Kidney epithelial cell (primary cell): ENCODE measurements at places on chromosomes 16 and 17. TPM values are rescaled to one million over a fixed set of nuclear protein-coding genes. Genes with fewer than 3 reads are reported as not detected.
A peak's percentile ranks its signal among the peaks of the same experiment; 100 is the strongest.

GRCh38 chr16:66390346-66391108 is 24.0 kb downstream of the CDH5 start:
- DNase-seq: no peak

DNA sequence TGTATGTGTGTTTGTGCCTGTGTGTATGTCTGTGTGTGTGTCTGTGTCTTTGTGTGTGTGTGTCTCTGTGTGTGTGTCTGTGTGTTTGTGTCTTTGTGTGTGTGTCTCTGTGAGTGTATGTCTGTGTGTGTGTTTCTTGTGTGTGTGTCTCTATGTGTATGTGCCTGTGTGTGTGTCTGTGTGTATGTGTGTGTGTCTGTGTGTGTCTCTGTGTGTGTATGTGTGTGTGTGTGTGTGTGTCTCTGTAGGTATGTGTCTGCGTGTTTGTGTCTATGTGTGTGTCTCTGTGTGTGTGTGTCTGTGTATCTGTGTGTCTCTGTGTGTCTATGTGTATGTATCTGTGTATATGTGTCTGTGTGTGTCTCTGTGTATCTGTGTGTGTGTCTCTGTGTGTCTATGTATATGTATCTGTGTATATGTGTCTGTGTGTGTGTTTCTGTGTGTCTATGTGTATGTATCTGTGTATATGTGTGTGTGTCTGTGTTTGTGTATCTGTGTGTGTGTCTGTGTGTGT is 70.2 kb downstream of the USP43 start:
- no peak for DNase-seq

- no peak for DNase-seq
Measured at GRCh38 chr16:19228575-19228974, 57.0 kb upstream of the CLEC19A start.

GRCh38 chr16:5472552-5472951 is 375.0 kb upstream of the EEF2KMT start:
- DNase-seq: no peak

GRCh38 chr17:27218719-27219488 is 75.0 kb upstream of the WSB1 start:
- no peak for DNase-seq

GRCh38 chr16:48383877-48384519 is 1.2 kb downstream of the SIAH1 start:
- DNase-seq: no peak

- peak; percentile 100 for DNase-seq
Measured at GRCh38 chr17:47279062-47279801, 25.6 kb downstream of the ITGB3 start.

DNA sequence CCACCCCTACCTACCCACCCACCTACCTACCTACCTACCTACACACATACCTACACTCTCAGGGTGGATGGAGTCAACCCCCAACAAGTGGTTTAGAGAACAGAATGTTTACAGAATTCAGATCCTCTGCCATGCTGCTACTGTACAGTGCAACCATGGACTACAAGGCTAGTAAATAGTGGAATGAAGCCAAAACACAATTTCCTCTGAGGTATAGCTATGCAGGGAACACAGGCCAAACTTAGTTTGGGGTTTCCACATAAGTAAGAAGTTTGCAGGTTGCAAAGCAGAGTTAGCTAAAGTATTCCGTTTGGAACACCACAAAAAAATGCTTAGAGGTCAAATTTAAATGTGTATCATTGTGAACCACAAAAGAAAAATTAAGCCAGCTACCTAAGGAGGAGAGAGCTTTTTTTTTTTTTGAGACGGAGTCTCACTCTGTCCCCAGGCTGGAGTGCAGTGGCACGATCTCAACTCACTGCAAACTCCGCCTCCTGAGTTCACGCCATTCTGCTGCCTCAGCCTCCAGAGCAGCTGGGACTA is 2.7 kb upstream of the AP1G1 start:
- DNase-seq: no peak

DNA sequence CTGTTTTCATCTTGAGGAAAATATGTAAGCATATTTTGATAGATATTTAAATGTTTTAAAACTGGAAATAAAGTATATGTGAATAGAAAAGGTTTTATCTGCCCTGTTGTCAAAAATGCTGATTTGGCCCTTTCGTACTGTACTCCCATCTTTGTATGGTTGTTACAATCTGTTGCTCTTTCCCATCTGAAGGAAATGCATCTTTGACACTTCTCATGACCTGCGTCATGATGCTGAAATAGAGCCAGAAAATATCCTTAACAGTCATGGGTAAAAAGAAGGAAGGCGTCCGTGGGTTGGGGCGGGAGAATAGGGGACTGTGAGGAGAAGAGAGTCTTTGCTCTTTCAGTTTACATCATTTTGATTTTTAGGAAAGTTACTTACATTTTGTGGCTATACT is 327.7 kb downstream of the BCAS3 start:
- no peak for DNase-seq

DNA sequence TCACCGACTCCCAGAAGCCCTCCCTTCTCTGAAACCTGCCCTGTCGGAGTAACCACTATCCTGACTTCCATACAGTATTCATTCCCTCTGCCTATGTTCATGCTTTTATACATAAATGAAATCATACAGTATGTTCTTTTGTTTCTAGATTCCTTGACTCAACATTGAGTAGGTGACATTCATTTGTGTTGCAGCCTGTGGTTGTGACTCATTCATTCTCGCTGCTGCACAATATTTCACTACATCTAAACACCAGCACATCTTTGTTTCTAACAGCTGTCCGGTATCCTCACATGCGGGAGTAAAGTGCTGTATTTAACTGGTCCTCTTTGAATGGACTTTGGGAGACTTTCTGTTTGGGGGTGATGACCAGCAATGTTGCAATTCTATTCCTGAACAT is 135.0 kb upstream of the FOXF1 start:
- DNase-seq: no peak

- DNase-seq: no peak
Measured at GRCh38 chr17:36500745-36501225, 14.3 kb downstream of the ZNHIT3 start.

GRCh38 chr17:45149669-45150664 is 1.7 kb downstream of the HEXIM1 start:
- DNase-seq: no peak

GRCh38 chr17:35006961-35007360 is 26.6 kb downstream of the LIG3 start:
- no peak for DNase-seq

DNA sequence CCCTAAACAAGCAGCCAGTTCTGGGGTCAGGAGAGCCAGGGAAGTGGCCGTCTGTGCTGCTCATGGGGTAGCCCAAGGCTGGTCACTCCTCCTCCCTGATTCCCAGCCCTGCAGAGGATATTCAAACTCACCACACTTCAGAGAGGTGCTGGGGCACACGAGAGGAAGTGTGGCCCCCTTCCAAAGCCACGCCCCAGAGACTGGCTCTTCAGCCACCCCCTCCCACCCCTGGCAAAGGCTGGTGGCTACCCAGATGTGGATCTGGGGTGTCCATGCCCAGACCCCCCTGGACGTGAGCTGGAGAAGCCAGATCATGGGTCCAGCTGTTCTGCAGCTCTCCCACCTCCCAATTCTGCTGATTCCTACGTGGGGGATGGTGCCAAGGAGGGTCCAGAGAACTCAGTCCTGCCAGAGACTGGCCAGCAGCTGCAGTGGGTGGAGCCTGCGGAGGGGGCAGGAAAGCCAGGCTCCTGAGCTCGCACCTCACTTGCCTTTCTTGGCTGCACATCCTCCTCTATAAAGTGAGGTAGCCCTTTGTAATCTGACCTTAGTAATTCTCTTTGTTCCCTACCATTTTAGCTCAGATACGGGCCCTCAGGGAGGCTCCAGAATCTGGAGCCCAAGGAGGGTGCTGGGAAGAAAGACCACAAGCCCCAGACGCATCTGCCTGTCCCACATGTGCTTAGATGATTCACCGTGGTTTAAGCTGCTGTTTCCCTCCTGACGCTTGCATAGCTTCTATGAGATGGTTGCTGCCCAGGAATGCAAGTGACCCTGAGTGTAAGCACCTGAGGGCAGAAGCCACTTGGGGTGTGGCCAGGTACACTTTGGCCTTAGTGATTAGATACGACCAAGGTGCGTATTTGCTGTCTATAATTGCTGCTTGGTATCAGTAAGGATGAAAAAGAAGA is 15.3 kb downstream of the SDK2 start:
- no peak for DNase-seq

The UNC13D gene
- 14.0 and 17.9 TPM in 2 replicates for total RNA-seq

The LPO gene
- total RNA-seq: 0.17 and 0.48 TPM in 2 replicates

The OTOP2 gene
- not detected in 2 replicates for total RNA-seq

The KRTAP9-4 gene
- not detected in 2 replicates for total RNA-seq

The CCL18 gene
- not detected in 2 replicates for total RNA-seq

The SPNS3 gene
- 0.58 and 0.89 TPM in 2 replicates for total RNA-seq
